ENCODE measurements at places on chromosomes 2 and 18.
A peak's percentile ranks its signal among the peaks of the same experiment; 100 is the strongest.

DNA sequence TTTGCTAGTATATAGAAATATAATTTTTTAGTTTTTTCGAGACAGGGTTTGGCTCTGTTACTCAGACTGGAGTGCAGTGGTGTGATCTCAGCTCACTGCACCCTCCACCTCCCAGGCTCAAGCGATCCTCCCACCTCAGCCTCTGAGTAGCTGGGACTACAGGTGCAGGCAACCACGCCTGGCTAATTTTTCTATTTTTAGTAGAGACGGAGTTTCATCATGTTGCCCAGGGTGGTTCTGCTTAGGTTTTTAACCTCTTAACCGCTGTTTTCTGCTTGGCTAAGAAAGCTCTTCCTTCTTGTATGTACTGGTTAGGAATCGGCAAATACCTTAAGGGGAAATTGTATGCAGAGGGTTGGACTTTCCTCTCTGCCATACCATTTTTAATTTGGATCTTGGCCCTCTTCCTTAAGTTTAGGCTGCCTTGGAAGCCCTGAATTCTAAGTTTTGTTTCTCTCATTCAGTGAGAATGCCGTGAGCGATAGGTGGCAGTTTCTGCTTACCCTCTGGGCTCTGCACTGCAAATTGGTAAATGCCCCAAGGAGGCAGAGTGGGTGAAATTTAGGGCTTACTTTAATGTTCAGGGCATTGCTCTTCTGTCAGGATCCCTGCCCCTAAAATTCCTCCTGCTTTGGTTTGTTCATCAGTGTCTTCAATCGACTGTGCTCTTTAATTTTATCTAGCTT lies 32.3 kb downstream of the EML6 start:
- DNase-seq, result no peak

DNA sequence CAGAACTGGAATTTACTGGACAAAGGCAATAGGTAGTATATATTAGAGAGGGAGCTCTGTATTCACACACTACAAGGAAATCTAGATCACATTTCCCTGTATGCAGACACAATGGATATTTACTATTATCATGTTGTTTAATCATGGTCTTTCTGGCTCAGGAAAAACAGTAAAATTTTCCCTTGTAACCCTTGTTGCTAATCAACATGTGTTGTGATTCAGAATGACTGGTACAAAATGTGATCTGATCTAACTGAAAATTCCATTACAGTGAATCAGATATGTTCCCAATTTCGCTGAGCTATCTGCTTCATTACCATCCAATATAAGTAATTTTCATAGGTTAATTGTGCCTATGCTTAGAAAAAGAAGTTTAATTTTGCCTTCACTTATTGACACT lies 1109.7 kb downstream of the LRP1B start:
- DNase-seq, result no peak

- DNase-seq, result no peak
Measured at GRCh38 chr18:75297731-75298130, 87.1 kb downstream of the TSHZ1 start.

GRCh38 chr18:11541179-11541578 lies 68.2 kb upstream of the SLC35G4 start:
- no peak for DNase-seq

GRCh38 chr2:146597291-146597690 lies 1247.5 kb upstream of the ACVR2A start:
- no peak for DNase-seq

- no peak for DNase-seq
Measured at GRCh38 chr2:233643128-233643527, 6.9 kb downstream of the UGT1A10 start.

GRCh38 chr18:78169174-78169864 lies 810.3 kb upstream of the SALL3 start:
- DNase-seq, result no peak

DNA sequence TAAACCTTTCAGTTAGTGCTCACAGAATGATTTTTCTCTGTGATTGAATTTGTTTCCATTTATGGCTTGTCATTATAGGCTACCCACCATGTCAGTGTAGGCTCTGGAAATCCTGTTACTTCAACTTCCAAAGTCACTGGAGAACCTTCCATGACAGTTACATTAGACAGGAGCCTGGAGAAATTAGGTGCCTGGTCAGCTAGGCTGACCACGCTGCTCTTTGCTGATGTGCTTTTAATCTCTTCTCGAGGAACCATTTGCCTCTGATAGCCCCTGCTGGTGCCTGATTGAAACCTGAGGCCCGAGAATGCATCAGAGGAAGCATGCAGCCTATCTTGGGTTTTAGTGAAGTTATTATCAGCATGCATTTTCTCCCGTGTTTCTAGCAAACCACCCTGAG lies 29.6 kb upstream of the TTN start:
- no peak for DNase-seq

DNA sequence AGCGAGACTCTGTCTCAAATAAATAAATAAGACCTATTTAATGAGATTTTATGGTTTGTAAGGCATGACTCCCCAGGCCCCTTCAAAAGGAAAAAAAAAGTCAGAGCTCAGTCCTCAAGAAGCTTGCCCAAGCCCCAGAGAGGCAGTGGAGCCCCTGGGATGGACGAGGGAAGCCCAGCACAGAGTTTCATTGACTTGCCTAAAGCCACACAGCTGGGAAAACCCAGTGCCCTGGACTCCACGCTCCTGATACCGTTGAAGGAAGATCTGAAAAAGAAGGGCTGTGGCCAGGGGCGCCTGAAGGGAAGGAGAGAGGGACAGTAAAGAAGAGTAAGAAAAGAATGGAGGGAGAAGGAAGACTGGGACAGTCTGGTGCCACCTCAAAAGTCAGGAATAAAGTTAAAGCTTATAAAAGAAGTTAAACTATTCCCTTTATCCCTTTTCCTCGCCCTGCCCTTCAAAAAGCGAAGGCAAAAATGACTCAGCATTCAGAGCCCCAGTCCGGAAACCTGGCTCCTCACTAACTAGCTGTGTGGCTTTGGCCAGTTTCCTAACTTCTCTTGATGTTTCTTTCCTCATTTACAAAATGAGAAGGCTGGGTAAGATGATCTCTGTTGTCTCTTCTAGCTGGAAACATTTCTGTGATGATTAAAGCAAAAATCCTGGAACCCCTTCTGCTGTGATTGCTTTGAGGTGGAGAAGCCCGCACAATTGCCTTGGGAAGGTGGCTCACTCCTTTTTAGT lies 46.7 kb downstream of the LYPD1 start:
- DNase-seq, result no peak

DNA sequence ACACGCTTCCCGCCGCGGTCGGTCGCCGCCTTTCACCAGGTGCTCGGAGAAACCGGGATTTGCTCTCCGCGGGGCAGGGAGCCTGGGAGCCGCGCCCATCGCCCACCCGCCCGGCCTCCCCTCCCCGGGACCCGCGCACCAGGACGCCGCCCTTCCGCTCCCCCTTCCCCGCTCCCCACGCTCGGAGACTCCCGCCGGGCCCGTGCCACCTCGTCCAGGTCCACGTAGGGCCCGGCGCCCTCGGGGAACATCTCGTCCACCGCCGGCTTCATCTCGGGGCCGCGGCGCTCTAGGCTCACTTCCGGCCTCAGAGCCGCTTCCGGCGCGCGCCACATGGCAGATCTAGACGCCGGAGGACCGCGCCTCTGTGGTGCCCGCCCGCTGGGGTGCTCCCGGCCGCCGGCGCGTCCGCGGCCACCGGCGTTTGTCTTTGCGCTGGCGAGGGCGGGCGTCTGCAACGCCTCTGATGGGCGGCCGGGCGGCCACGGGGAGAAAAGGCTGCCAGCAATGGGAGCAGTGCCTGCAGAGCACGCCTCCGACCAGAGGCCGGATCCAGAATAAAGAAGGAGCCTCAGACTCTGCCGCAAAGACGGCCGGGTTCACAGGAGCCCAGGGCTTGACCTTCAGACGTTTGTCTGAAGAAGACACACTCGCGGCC lies at the start of gene COPS9:
TSS of gene COPS9 (minus strand) at position 293 of the 658 bp plus-strand sequence. CDS start at position 272, 21 bp downstream.
- DNase-seq, result peak; percentile 76

DNA sequence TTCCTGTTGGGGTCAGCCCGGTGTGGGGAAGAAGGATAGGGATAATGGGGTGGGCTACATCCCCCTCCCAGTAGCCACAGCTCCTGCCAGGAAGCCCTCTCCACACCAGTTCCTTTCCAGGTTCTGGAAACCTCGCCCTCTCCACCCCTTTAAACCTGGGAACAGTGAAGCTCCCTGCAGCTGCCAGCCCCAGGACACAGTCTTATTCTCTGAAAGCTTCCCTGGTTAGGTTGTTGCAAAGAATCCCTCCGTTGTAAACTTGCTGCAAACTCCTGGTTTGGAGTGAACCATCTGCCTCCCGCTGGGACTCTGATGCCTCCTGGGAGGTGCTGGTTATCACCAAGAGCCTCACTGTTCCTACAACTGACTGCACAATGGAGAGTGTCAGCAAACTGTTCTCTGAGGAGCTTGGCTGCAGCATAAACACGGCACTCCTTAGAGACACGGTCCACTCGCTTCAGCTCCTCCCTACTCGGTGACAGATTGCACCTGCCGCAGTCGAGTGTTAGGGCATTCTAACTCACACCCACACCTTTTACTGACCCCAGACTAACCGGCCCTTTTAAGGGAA lies 261.8 kb upstream of the RAB6C start:
- DNase-seq, result no peak

DNA sequence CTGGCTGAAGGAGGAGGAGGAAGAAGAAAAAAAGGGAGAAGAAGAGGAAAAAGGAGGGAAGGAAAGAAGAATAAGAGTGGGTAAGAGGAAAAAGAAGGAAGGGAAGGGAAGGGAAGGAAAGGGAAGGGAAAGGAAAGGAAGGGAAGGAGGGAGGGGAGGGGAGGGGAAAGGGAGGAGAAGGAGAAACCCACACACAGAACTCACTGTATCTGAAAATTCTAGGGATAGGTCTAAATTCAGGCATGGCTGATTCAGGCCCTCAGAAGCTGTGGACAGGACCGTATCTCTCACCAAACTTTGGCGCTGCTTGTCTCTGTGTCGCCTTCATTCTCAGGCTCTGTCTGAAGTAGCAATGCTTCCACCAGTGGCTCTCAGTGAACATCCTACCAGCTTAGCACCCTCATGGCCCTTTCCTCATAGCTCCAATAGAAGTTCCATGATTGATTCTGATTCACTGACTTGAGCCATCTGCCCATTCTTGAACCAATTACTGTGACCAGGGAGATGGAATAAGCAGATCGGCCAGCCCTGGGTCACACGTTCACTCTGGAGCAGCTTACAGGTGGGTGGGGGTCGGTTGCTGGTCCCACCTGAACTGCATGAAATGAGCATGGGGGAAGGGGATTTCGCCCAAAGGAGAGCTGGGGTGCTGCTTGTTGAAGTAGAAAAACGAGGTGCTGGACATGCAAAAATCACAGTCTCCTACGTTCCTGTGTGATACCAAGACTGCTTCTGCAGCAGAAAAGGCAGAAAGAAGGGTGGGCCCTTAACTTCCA lies 59.7 kb downstream of the TTC32 start:
- no peak for DNase-seq

DNA sequence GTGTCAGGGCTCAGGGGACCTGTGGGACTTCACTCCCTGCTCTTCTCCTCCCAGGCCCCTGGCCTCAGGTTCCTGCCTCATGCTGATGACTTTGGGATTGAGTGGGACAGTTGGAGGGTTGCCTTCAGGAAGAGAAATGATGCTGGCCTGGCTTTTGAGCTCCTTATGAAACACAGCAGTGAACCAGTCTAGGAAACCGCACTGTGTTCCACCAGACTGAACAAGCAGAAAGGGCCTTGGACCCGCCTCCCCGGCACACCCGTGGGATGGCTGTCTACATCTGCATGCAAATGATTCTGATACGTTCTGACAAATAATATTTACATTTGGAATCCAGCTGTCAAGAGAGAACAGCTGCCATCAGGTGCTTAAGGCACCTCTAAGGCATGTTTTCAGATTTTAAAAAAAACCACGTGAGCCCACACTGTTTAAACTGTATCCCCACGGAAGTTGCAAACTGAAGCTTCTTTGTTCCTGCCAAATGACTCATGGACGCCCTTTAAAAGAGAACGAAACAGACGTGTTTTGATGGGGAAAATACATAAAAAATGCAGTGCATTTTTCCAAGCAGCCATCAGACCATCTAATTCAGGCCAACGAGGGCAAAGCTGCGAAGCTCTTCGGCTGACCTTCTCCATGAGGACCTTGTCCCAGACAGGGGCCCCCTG lies 27.6 kb upstream of the ASAP2 start:
- DNase-seq, result no peak

- no peak for DNase-seq
Measured at GRCh38 chr2:32003791-32004190, 7.0 kb downstream of the MEMO1 start.

DNA sequence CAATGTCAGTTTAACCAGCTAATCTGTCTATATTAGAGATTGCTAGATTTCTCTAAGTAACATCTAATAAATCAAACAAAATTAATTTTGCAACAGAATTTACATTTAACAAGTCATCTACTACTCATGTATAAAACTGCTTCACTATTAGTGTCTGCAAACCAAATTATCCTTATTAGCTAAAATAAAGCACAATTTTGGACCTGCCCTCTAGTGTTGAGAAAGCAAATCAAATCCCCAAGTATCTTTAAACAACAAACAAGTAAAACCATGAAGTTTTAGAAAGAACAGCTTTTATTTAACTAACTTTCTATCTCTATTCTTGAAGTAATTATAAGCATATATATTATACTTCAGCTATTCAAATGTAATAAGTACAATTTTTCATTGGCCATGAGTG lies 113.1 kb upstream of the SP3 start:
- no peak for DNase-seq

GRCh38 chr2:233544200-233544610 lies 22.4 kb downstream of the USP40 start:
- DNase-seq, result no peak

DNA sequence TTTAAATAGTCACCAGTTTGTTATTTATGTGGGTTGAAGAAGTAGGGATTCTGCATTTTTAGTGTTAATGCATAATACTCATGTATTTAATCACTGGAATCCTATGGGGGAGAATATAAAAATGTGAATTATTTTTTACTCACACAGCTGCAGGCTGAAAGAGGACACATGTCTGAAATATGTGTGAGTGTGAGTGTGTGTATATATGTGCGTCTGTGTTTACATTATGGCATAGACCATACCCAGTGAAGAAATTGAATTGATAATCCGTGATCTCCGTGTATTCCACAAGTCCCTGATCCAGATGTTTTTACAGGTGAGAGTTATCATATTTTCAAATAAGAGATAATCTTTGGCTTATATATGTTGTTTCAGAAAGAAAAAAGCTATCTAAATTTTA lies 225.3 kb downstream of the ICOS start:
- no peak for DNase-seq

- no peak for DNase-seq
Measured at GRCh38 chr2:100206731-100207255, 64.4 kb upstream of the AFF3 start.

Measured in central memory CD4-positive, alpha-beta T cell (primary cell).